Left lung (tissue), 14 donors: ENCODE measurements at places on chromosomes 6 and 20. TPM values are rescaled to one million over a fixed set of nuclear protein-coding genes. Genes with fewer than 3 reads are reported as not detected.

- no peaks in the 10 kb centered on the region for H3K4me1 ChIP-seq
- H3K27me3 ChIP-seq: no peaks in the 10 kb centered on the region
- H3K36me3 ChIP-seq: no peaks in the 10 kb centered on the region
- DNase-seq: no peak
- H3K27ac ChIP-seq: no peak overlapping the region
Measured at GRCh38 chr6:40822619-40823018, 216.4 kb downstream of the UNC5CL start.

Gene ZNF334
- 48.0 TPM for polyA plus RNA-seq

Gene WFDC5
- not detected for polyA plus RNA-seq

Gene HRH3
- polyA plus RNA-seq: not detected

Gene TP53TG5
- polyA plus RNA-seq: 1.00 TPM

GRCh38 chr20:25020901-25021301, 28.4 kb upstream of the APMAP start:
- peaks cover 42% of the 10 kb centered on the region for H3K36me3 ChIP-seq
- no peaks in the 10 kb centered on the region for H3K4me1 ChIP-seq
- H3K27ac ChIP-seq: no peak overlapping the region
- no peak overlapping the region for H3K4me3 ChIP-seq
